COR-L47 (cell line): ENCODE measurements at places on chromosomes 7 and 10.
A peak's percentile ranks its signal among the peaks of the same experiment; 100 is the strongest.

- no peak for DNase-seq
These were observed 162.6 kb downstream of the SH2D4B start for GRCh38 chr10:80700252-80700651.

GRCh38 chr10:73839276-73839966 lies 28.0 kb upstream of the NDST2 start:
- no peak for DNase-seq

DNA sequence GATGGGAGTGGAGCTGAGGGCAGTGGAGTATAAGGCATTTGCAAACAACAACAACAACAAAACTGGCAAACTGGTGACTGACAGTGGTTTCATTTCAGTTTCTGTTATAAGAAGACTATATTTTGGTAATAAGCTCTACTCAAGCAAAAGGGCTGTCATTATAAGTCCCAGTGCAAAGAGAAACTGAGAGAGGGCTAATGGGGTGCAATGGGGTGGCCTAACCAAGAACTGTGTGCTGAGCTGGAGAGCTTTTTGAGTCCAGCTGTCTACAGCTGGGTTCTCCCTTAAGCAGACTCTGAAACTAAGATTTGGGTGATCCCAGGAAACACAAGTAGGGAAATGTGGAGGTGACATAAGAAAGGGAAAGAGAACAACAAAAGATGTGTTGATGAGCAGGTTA lies 439.3 kb downstream of the ADRA2A start:
- DNase-seq = no peak

GRCh38 chr7:82740246-82740848 lies 296.8 kb upstream of the CACNA2D1 start:
- peak; percentile 67 for DNase-seq

DNA sequence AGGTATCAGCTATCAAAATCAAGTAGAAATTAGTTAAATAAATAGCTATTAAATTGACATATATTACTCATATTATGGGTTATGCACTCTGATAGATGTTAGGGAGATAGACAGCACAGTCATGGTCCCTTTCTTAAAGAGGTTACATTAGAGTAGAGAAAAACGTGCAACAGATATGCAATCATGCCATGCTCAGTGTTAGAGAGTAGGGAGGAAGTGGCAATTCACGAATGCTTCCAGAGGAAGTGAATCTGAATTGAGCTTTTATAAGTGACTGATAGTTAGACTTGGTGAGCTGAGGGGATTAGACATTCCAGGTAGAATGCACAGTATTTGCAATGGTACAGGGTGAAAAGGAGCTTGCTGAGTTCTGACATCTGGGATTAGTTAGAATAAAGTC lies 349.8 kb downstream of the NXPH1 start:
- DNase-seq = no peak

DNA sequence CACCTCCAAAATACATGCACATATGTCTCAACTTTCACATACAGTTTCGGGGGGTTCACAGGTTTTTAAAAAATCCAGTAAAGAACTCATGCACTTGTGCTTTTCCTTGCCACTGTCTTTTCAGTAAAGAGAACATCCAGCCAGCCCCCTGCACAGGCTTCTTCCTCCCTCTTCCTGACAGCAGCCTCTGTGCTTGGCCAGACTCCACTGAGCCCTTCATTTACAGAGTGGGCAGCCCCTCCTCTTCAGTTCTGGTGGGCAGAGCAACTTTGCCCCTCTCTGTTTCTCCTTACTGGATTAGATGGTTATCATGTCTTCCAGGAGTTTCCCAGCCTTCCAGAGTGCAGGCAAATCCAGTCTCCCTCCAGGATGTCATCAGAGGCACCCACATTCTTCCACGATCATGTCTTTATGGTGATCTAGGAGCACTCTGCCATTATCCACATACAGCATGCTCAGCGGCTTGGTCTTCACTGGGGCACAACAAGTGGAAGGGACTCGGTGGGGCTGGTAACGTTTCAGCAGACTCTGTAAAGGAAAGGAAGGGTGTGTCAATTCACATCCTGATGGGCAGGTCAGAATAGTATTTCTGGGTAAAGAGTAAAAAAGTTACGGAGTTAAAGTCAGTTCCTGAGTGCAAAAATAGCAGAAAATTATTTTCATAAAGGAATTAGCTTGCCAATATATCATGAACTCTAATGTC lies 8.8 kb downstream of the NODAL start:
- DNase-seq = no peak

DNA sequence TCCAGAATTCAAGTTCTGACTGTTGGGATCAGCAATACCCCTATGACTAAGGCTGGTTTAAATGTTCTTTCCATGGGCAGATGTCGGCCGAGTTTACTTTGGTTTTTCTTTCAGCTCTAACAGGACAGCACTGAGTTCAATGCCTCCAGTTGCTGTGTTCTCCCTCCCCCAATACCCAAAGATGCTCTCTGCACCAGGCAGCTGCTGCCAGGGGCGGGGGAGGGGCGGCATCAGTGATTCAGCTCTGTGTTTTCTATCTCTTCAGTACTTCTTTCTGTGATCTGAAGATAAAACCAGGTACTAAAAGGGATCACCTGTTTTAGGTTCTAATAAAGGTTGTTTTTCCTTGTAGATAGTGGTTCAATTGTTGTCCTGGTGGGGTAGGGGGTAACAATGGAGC lies 576.7 kb upstream of the POT1 start:
- DNase-seq = no peak

GRCh38 chr7:133016604-133017003 lies 65.3 kb downstream of the CHCHD3 start:
- DNase-seq = no peak

GRCh38 chr7:5693529-5693928 lies 87.9 kb downstream of the RNF216 start:
- DNase-seq = no peak

DNA sequence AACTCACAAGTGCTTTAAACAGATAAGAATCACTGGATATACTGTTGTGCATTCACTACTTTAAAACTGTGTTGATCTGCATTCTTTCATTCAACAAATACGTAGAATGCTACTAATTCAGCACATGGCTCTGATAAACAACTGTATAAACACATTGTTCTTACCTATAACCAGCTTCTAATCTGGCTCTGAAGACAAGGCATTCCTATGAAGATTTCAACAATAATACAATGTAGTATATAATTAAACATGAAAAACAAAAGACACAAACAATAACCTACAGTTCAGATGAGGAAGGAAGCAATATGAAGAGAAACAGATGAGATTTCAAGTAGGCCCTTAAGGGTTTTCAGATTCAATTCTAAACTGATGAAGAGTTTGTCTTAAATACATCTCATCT lies 31.1 kb upstream of the ANLN start:
- DNase-seq = no peak

- DNase-seq = no peak
These were observed 268.6 kb downstream of the SDK1 start for GRCh38 chr7:3569643-3570042.

- DNase-seq = no peak
These were observed 9.8 kb upstream of the CDHR1 start for GRCh38 chr10:84184517-84184916.

DNA sequence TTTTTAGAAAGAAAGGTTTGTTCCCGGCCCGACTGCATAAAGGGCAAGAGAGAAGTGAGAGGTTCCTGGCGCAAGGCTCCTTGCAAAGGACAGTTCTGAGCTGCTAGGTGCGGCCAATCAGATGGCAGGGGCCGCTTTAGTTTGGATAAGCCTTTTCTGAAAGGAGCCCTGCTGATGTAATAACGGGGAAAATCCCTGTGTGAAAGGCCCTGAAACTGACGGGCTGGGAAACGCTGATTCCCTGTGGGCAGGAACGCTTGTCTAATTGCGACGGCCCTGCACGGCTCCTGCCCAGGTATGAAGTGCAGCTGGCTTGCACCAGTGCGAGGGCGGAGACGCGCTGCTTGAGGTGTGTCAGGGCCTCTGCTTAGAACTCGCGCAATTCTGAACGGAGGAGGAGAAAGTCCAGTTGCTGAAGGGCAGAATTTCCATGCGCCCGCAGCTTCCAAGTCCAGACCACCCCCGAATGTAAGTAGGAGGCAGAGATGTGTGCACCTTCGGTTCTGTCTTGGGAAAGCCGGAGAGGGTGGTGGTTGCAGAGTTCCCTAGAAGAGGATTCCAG lies 30.5 kb downstream of the TACC2 start:
- DNase-seq = no peak

DNA sequence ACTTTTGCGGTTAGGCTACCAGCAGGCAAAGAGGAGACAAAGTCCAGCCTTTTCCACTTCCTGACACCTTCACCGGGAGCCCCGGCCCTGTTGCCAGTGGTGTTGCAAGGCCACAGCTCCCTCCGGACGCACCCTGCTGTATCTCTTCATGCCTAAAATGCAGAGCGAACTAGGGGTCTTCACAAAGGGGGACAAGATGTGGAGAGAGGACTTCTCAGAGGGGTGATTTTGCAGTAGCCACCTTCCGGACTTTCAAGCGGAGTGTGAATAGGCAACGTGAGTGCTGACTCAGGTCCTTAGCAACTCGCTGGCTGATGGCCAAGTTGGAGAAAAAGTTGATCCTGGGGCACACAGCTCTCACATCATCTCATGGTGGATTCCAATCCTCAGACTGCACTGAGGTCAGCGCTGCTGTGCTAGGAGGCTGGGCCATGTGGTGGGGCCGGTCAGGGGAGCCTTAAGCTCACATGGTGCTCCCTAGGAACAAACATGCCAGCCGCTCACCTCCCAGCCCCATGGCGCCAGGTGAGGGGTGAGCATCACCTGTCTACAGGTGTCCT lies 166.3 kb downstream of the LCOR start:
- no peak for DNase-seq

GRCh38 chr7:26664735-26665416 lies 199.5 kb downstream of the SKAP2 start:
- DNase-seq = peak; percentile 22

DNA sequence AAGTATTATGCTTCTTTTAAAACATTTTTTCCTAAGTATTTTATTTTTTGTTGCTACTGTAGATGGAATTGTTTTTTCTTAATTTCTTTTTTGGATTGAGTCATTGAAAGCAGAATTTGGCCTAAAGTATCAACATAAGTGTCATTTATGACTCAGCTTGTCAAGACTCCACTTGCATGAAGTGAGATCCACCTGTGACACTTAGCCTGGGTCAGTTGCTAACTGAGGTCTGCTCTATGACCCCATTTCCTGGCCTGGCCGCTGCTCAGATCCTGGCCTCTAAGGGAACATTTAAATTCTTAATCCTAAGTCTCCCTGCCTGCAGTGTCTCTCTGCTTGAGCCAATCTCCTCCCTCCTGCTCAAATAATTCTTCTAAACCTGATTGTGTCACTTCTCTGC lies 35.5 kb downstream of the TMEM270 start:
- DNase-seq = no peak

- no peak for DNase-seq
These were observed 87.8 kb upstream of the DUSP5 start for GRCh38 chr10:110409926-110410325.

DNA sequence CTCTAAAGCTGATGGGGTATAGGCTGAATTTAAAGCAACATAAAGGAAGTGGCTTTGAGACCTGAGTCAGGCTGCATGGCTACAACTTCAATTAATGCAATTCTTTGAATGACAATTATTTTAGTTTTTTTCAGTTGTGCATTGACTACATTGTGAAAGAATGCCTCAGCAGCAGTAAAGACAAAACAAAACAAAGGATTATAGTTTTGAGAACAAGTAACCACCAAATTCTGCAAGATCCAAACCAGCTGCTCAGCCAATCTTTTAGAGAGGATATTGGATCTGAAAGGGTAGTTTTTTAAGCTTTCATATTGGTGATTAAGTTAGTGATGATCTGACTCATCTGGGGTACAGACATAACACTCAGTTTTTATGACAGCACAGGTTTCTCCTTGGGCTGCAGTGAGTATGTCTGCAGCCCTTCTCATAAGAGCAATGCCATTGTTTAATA lies 40.6 kb upstream of the ABCA13 start:
- DNase-seq = no peak

DNA sequence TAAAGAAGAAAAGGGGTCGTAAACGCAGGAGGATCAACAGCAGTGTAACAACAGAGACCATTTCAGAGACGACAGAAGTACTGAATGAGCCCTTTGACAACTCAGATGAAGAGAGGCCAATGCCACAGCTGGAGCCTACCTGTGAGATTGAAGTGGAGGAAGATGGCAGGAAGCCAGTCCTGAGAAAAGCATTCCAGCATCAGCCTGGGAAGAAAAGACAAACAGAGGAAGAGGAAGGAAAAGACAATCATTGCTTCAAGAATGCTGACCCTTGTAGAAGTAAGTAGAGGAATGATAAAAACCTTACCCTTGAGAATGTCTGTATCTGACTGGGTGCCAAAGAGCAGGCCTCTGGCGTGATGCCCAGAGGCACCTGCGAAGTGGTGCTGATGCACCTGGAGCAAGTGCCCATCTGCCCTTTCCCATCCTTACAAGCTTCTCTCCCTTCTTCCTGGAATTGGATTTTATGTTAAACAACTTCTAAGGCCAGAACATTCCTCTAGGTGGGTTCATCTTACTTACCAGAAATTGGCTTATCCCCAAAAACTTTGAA lies 86.4 kb upstream of the SAMD8 start:
- DNase-seq = peak; percentile 4

- no peak for DNase-seq
These were observed 322.6 kb downstream of the DGKB start for GRCh38 chr7:14579971-14580370.

DNA sequence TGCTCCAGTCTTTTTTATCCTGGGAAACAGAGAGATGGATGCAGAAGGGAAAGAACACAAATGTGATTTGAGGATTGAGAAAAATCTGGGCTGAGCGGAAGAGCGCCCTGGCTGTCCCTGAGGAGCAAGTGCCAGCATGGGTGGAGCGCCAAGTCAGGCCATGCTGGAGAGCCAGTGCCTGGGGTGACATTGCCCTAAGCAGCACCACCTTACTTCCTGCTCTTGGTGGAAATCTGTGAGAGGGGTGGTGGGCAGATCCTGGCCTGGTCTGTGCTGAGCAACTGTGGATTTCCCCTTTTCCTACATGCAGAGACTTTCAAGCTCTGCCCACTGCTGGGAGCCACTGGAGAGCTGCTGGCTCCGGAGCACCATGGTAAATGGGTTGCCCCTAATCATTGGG lies 36.9 kb downstream of the DDIT4 start:
- DNase-seq = no peak

DNA sequence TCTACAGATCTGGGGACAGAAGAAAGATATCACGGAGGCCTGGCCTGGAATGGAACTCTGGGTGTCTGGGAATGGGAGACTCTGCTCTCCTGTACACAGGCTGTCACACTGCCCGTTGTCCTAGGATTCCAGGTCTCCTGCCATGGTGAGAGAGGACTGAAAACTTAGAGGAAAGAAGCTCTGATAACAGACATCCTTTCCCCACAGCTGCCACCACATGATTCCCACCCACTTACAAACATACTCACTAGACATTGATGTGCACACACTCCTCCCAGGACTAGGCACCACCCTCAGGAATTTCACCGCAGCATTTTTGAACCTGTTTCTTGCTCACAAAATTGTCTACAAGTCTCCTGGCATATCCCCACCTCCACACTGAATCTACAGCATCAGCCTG lies 5.7 kb downstream of the ZNF92 start:
- DNase-seq = no peak
